Esophagus mucosa (tissue), 1 donor: ENCODE measurements at places on chromosomes 5 and 9. TPM values are rescaled to one million over a fixed set of nuclear protein-coding genes. Genes with fewer than 3 reads are reported as not detected.
A peak's percentile ranks its signal among the peaks of the same experiment; 100 is the strongest.

GRCh38 chr5:163916376-163916775 lies 411.0 kb downstream of the MAT2B start:
- ATAC-seq = peak; percentile 70

The PRXL2C gene
- 5.8 TPM for total RNA-seq

GRCh38 chr5:41793141-41793770 lies 77.0 kb downstream of the OXCT1 start:
- no peak for ATAC-seq

- no peak for ATAC-seq
Measured at GRCh38 chr9:115250621-115251032, 132.7 kb upstream of the TNC start.

- peak; percentile 35 for ATAC-seq
Measured at GRCh38 chr5:1511651-1512540, 11.9 kb downstream of the LPCAT1 start.

The PCDHGB1 gene
- 0.92 TPM for total RNA-seq

The NIPAL4 gene
- 31.2 TPM for total RNA-seq

DNA sequence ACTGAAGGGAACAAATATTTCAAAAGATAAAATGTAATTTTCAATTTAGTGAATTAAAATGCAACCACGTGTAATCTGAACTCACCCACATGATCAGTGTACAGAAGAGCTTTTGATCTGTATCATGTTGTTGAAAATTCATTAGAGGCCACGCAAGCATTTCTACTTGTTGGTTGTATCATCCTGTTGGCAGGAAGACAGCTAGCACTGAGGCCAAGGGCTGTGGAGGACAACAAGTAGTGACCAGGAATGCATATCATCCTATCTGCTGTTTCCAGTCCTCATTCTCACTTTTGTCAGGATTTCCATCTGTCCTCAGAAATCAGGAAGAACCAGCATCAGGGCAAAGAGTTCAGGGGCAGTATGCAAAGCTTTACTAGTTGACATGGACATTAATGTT lies 29.9 kb upstream of the CKS2 start:
- ATAC-seq = no peak
